T-helper 1 cell treated with Interleukin-12 subunit alpha and Interleukin-12 subunit beta and Interleukin-4 antibody, amounts not matched to agents 30 ng/mL and 1 ng/mL, for 36 hours (primary cell): ENCODE measurements at places on chromosomes 5 and 9. TPM values are rescaled to one million over a fixed set of nuclear protein-coding genes. Genes with fewer than 3 reads are reported as not detected.

Gene ZNF483
- 4.2 and 4.7 TPM in 2 replicates for total RNA-seq

Gene CARTPT
- not detected in 2 replicates for total RNA-seq

Gene LEAP2
- 2.7 and 3.8 TPM in 2 replicates for total RNA-seq

Gene NUP155
- 48.9 and 51.7 TPM in 2 replicates for total RNA-seq

Gene DDX4
- 0.83 and 1.3 TPM in 2 replicates for total RNA-seq

Gene FBXL7
- not detected in 2 replicates for total RNA-seq

Gene IRX1
- not detected in 2 replicates for total RNA-seq

Gene GRXCR2
- total RNA-seq: not detected in 2 replicates

Gene ADAMTSL1
- total RNA-seq: not detected in 2 replicates

Gene GPSM1
- total RNA-seq: 5.9 and 6.1 TPM in 2 replicates

Gene IL13
- total RNA-seq: 130 and 131 TPM in 2 replicates

Gene NPR3
- total RNA-seq: not detected in 2 replicates

Gene HMCN2
- total RNA-seq: not detected in 2 replicates

Gene OTULIN
- 67.0 and 75.6 TPM in 2 replicates for total RNA-seq

Gene CHSY3
- total RNA-seq: not detected in 2 replicates
